Activated CD8-positive, alpha-beta T cell treated with anti-CD3 and anti-CD28 coated beads for 36 hours (primary cell): ENCODE measurements at places on chromosomes 2 and 18. TPM values are rescaled to one million over a fixed set of nuclear protein-coding genes. Genes with fewer than 3 reads are reported as not detected.

AMER3 gene
- total RNA-seq, result not detected

MMADHC gene
- total RNA-seq, result 130 TPM

NABP1 gene
- 31.7 TPM for total RNA-seq

ALPP gene
- total RNA-seq, result not detected

CASP10 gene
- total RNA-seq, result 22.6 TPM

PROKR1 gene
- not detected for total RNA-seq

SEMA4C gene
- total RNA-seq, result 12.4 TPM

ITPRIPL1 gene
- total RNA-seq, result 28.2 TPM

KCNS3 gene
- not detected for total RNA-seq

MXD1 gene
- 11.7 TPM for total RNA-seq

FHOD3 gene
- total RNA-seq, result not detected

POLR1A gene
- 42.1 TPM for total RNA-seq

SPC25 gene
- 35.6 TPM for total RNA-seq

STAT4 gene
- total RNA-seq, result 70.8 TPM

CYP26B1 gene
- not detected for total RNA-seq

MAP2 gene
- not detected for total RNA-seq

RFX8 gene
- total RNA-seq, result not detected

SMARCAL1 gene
- total RNA-seq, result 24.7 TPM

SAG gene
- not detected for total RNA-seq

CHRNG gene
- total RNA-seq, result not detected

ELMOD3 gene
- 13.0 TPM for total RNA-seq

KIF1A gene
- 9.0 TPM for total RNA-seq

LOXL3 gene
- total RNA-seq, result 0.38 TPM

OTOF gene
- 0.60 TPM for total RNA-seq

UPP2 gene
- not detected for total RNA-seq

TXNDC2 gene
- not detected for total RNA-seq

SERPINB4 gene
- total RNA-seq, result not detected

C2orf80 gene
- total RNA-seq, result not detected

FSHR gene
- not detected for total RNA-seq
